ENCODE measurements at places on chromosomes 3 and 15.

- no peak for DNase-seq
These were observed 69.8 kb downstream of the SQOR start for GRCh38 chr15:45704329-45705249.

DNA sequence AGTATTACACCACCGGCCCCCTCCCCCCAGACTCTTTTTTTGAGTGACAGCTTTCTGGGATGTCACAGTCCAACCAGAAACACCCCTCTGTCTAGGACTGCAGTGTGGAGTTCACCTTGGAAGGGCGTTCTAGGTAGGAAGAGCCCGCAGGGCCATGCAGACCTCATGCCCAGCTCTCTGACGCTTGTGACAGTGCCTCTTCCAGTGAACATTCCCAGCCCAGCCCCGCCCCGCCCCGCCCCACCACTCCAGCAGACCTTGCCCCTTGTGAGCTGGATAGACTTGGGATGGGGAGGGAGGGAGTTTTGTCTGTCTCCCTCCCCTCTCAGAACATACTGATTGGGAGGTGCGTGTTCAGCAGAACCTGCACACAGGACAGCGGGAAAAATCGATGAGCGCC is 63.6 kb downstream of the AAGAB start:
- no peak for DNase-seq

DNA sequence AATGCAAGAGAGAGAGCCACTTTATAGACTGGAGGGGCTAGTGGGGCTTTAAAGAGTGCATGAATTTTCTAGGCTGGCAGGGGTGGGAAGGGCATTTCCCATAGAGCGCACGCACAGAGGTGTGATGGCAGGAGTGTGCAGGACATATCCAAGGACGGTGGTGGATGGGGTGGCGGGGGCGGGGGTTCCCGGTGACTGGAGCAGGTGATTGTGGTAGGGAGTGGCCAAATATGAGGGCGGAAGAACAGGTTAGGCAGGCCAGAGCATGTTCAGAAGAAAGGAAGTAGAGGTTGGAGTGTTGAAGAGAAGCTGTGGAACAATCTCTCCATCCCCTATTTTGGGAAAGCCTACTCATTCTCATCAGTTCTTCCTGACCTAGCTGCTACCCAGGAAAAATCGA is 18.1 kb downstream of the FAM81A start:
- no peak for DNase-seq

DNA sequence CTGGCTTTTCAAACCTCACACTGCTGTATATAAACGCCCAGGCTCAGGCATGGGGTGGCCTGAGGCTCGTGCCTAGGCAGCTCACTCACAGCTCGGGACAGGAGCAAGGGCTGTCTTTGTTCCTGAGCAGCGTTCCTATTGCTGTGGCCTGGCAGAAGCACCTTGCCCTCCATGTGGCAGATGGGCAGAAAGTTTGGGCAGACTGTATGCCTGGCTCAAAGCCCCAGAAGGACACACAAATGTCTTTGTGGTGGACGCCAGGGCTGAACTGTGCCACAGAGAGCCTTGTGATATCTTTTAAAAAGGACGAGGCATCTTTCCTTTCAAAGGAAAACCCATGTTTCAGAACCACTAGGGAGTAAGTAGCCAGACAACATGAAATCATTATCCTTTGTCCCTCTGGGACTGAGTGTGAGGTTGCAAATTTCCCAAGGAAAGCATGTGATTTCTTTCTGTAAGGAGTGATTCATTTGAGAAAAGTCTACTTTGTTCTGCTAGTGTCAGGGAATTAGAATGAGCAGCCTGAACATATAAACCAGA is 29.3 kb upstream of the UBE2E1 start:
- DNase-seq = no peak

GRCh38 chr3:14209581-14210289 is 31.1 kb downstream of the LSM3 start:
- no peak for DNase-seq

- no peak for DNase-seq
These were observed 1.1 kb upstream of the TLNRD1 start for GRCh38 chr15:80999623-81000036.

DNA sequence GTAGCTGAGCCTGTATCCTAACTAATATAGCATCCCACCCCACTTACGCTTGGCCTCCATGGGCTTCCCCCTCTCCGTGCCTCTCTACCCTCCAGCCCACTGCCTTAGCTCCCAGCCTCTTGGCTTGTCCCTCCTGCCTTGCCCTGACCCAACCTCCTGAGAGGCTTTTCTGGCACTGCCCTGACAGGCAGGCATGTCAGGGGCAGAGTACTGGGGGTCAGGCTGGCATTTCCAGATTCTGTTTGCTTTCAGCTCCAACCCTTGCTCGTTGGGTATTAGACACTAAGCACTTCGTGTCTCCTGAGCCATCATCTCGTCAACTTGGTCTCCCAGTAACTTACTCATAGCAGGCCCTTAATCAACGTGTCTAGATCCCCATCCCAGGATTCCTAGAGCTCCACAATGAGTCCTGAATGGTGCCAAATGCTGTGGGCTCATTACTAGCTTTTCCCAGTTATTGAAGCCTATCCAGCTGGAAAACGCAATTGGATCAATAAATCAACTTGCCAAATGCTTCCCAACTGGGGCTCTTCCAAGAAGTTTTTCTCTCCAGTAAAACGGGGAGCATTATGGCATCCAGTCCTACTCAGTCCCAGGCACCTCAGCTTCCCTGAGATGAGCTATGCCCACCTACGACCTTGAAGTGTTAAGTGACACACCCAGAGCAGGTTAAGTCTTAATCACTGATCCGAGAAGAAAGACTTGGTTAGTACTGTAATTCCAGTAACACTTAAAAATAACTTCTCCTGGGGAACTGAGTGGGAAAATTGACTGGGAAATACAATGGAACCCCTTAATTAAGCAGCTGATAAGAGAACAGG is 78.5 kb upstream of the DLG1 start:
- no peak for DNase-seq

- no peak for DNase-seq
These were observed 36.2 kb upstream of the ARID3B start for GRCh38 chr15:74504836-74505235.

- no peak for DNase-seq
These were observed 62.2 kb downstream of the HES1 start for GRCh38 chr3:194197981-194198695.

- no peak for DNase-seq
These were observed 1130.0 kb downstream of the NAALADL2 start for GRCh38 chr3:175989161-175989560.

DNA sequence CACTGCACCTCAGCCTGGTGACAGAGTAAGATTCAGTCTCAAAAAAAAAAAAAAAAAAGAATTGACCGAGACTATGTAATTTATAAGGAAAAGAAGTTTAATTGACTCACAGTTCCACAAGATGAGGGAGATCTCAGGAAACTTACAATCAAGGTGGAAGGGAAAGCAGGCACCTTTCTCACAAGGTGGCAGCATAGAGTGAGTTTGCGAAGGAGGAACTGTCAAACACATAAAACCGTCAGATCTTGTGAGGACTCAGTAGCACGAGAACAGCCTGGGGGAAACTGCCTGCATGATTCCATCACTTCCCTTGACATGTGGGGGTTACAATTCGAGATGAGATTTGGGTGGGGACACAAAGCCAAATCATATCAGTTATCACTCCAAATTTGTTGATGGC is 380.9 kb downstream of the EDEM1 start:
- no peak for DNase-seq

GRCh38 chr3:190862209-190863118 is at the start of gene GMNC:
GMNC (minus strand) TSS chr3:190862694; CDS start chr3:190862615, 79 bp downstream.
- DNase-seq = no peak

GRCh38 chr3:29077356-29077755 is 203.5 kb upstream of the RBMS3 start:
- DNase-seq = no peak

DNA sequence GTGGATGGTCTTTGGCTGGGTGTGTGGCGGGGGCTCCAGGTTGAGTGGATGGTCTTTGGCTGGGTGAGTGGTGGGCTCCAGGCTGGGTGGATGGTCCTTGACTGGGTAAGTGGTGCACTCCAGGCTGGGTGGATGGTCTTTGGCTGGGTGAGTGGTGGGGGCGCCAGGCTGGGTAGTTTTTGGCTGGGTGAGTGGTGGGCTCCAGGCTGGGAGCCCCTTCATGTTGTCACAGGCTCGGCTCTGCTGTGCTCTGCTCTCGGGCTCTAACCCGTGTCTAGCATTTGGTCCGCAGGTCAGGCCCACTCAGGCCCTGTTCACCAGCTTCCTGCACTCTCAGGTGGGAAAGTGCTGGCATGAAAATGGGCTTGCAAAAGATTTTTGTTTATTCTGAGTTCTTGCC is 25.1 kb downstream of the CD276 start:
- no peak for DNase-seq

GRCh38 chr3:13951184-13951583 is 71.3 kb upstream of the WNT7A start:
- no peak for DNase-seq

DNA sequence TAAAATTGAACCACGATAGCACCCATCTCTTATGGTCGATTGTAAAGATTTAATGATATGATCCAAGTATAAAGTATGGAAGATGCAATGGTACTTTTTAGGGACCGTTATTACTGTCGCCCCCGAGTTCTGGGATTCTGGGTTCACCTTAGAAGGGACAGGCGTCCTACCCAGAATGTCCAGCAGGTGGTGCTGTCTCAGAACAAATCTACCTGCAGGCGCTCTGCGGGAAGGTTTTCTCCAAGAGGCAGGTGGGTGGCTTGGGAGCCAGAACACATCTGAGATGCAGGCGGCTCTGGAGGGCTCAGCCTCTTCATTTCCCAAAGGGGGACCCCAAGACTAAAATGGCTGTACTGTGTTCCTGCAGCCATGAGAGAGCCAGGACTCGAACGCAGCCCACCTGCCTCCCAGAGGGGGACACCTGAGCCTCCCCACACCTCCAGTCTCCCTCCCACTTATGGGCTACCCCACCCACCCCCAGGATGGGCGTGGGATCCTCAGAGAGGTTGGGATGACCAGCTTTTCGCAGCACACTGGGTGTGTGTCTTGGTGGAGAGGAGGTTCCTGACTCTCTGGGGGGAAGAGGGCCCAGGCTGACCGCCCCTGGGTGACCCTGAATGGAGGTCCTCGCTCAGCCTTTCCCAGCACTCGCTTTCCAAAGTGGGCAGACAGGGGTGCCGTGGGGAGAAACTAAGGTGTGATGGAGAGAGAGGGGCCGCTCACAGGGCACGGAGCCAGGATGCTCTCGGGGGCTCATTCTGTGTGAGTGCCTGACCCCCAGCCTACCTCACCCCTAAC is 28.1 kb upstream of the CORO2B start:
- peak; percentile 35 for DNase-seq

DNA sequence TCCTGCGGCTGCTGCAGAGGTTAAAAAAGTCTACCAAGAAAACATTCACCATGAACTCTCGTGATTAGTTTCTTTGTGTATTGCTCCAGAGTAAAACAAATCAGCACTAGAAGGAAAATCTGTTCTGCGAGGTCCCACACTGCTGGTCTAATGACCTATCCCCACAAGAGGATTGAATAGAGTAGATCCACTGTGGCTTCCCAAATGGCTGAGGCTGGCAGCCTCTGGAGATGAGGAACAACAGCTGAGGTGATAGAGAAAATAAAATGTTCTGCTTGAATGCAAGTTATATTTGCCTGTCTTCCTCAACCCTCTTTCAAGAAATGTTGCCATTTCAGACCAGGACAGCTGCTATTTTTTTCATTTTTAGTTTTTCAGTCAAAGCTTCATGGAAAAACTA is 883.3 kb downstream of the CADM2 start:
- no peak for DNase-seq

DNA sequence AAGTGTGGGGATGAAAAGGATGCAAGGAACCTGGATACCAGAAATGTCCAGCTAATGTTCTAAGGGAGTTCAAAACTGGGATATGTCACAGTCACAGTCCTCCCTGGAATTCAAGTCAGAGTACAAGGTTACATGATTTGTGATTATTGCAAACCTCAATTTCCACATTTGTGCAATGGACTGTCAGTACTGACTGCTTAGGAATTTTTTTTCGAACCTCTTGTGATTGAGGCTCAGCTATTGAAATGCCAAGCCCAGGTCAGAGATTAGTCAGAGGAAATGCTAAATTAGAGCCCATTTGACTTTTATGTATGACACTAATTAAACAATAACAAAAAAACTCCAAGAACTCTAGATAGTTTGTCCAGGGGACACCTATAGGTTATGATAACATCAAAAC is 210.2 kb downstream of the THSD4 start:
- DNase-seq = no peak

DNA sequence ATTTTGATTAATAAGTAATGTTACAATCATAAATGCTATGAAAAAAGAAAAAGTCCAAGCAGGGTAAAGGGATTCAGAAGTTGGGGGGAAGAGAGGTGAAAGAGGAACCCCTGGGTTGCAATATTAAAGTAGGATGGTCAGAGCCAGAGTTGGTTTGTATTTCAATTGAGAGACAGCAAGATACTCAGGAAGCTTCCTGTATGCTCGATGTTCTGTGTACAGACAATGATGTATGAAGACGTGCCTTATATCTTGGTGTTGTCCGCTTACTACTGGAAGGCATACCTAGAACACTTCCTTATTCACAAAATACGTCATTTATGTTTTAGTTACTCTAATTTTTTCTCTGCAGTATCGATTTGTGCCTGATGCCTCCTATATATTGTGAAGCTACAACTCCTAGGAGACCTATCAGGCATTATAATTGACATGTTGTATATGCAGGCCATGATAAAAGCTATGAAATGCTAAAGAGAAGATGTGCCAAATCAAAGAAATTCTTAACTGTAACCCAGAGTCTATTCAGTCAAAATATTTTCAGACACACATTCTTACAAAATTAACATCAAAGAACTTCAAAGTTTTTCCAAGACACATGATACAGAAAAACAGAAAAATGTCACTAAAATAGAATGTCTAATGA is 87.5 kb downstream of the TBL1XR1 start:
- DNase-seq = no peak

DNA sequence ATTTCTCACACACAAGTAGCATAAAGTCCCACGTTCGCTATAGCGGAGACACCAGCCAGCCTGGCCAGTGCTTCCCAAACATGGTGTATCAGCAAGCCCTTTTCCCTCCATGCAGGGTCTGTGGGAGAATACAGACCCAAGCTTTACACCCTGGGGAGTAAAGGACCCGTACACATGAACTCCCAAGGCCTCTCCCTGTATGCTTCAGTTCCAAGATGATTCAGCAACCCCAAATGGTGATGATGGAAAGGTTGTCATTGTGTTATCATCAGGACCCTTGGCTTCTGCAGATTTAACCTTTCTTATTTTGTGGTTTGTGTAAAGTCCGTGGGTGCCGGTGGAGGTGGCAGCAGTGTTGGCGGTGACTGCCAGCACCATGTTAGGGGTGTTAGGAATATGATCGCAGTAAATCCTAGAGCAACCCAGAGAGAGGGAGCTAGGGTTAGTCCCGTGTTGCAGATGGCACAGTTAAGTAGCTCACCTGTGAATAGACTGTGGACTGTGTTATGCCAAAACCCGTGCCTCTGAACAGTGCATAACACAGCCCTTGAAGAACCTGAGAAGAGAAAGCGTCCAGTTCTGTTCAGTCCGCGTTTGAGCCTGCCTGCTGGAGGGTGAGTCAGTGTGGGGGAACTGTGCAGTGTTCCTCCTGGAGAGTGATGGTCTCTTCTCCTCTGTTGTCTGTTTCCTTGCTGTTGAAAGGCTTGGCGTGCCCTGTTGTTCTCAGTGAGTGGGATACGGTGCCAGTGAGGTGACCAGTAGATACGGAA is 174.3 kb downstream of the APBA2 start:
- no peak for DNase-seq
